HTR-8/SVneo (cell line): ENCODE measurements at places on chromosomes 11 and 22.

GRCh38 chr11:129455756-129456655 lies 80.4 kb downstream of the BARX2 start:
- DNase-seq, result no peak

GRCh38 chr22:28464127-28464526 lies 215.5 kb downstream of the TTC28 start:
- DNase-seq, result no peak

DNA sequence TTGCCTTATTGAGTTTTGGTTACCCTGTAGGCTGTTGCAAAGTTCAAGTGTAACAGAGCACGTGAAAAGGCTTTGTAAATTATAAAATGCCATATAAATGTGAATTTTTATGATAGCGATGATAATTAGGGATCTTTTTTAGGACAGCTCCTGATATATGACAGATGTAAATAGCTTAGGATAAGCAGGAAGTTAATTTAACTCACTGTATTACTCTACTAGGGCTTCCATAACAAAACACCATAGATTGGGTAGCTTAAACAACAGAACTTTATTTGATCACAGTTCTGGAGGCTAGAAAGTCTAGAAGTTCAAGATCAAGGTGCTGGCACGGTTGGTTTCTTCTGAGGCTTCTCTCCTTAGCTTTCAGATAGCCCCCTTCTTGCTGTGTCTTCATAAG lies 17.0 kb upstream of the PDE3B start:
- no peak for DNase-seq

DNA sequence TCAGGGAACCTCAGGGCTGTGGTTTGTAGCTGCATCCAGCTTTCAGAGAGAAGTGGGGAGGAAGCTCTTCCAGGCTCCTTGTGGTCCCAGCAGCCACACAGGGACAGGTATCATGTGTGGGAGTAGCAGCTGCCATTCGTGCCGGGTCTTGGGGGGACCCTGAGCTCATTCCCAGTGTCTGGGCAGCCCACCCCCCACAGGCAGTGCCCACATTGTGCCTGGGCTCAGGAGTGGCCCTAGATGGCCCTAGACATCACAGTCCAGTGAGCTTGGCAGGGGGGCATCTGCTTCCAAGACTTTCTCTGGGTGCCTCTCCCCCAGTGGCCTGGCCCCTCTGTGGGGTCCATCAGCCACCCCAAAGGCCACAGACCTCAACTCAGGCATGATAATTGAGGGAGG lies 619.7 kb downstream of the BRD1 start:
- no peak for DNase-seq

DNA sequence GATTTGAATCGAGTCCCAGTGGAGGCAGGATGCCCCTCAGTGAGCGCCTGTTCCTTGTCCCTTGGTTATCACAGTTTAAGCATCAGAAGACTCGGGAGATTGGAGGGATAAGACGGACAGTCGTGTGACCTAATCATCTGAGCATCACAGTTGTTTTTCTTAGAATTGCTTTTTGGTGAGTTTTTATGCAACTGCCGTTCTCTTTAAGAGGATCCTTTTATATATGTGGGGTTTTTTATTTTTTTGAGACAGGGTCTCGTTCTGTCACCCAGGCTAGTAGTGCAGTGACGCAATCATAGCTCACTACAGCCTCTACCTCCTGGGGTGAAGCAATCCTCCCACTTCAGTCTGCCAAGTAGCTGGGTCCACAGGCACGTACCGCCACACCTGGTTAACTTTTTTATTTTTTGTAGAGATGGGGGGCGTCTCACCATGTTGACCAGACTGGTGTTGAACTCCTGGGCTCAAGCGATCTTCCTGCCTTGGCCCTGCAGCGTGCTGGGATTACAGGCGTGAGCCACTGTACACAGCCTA lies 16.5 kb downstream of the NUP50 start:
- no peak for DNase-seq

- no peak for DNase-seq
These were observed 34.5 kb downstream of the GNB1L start for GRCh38 chr22:19819911-19820879.

- no peak for DNase-seq
These were observed 89.7 kb upstream of the SHANK2 start for GRCh38 chr11:71342116-71342515.

DNA sequence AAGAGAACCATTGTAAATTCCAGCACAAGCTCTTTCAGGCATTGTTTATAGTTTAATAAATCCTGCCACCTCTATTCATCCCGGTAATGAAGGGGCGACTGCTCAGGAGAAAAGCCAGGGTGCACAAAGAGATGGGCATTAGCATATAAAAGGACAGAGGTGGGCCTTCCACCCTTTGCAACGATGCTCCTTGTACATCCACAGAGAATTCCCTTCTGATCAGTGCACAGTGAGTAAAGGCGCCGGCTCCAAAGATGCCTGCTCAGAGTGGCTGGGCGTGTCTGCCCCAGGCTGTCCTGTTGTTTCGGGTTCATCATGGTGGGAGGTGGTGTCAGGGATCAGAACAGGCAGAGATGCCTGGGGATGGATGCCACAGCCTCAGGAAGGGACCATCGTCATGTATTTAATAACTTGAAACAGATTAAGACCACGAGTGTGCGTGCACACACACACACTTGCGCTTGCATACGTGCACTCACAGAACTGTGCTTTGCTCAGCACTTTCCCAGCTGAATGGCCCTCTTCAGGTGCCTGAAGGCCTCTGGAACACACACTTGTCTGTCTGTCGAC lies 305.0 kb downstream of the TBC1D22A start:
- DNase-seq, result no peak

DNA sequence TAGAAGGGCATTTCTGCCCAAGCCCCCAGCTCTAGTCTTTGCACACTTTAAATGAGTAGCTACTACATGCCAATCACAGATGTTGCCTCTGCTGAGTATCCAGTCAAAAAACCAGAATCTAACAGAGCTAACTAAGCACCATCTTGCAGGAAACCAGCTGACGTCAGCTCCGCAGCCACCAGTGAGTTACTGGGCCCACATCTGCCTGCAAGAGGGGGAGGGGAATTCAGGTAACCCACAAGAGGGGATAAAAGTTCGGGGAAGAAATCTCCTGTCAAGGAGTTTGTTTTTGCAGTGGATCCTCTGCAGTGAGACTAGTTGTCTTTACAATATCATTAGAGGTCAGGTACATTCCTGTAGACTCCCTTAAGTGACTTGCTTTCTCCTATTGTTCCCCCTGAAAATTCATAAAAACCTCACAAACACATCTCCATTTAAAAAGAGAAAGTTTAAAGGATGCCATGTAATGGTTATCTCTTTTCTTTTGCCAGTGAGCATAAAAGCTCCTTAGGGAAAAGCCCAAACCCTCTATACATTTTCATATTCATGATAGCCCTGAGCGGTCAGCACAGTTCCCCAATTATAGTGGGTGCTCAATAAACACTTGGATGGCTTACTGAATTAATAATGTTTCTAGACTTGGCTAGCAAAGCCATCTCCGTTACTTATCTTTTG lies 9.3 kb downstream of the CD44 start:
- no peak for DNase-seq

DNA sequence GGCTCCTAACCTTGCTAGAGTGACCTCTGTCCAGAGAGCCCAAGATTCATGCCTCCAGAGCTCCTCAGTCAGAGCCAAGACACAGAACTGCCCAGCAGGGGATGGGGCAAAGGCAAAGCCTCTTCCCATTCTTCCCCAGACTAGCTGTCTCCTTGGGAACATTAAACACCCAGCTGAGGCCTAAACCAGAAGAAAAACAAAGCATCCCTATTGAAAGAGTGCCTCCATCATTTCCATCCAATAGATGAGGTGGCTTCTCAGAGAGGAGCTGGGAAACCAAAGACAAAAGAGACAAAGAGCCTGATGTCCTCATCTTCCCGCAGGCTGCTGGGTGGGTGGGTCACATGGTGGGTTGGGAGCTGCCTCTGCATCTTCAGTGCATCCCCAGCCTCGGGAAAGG lies 37.4 kb downstream of the COMMD9 start:
- DNase-seq, result no peak

GRCh38 chr11:2576111-2576510 lies 123.7 kb downstream of the KCNQ1OT1 start:
- DNase-seq, result no peak

DNA sequence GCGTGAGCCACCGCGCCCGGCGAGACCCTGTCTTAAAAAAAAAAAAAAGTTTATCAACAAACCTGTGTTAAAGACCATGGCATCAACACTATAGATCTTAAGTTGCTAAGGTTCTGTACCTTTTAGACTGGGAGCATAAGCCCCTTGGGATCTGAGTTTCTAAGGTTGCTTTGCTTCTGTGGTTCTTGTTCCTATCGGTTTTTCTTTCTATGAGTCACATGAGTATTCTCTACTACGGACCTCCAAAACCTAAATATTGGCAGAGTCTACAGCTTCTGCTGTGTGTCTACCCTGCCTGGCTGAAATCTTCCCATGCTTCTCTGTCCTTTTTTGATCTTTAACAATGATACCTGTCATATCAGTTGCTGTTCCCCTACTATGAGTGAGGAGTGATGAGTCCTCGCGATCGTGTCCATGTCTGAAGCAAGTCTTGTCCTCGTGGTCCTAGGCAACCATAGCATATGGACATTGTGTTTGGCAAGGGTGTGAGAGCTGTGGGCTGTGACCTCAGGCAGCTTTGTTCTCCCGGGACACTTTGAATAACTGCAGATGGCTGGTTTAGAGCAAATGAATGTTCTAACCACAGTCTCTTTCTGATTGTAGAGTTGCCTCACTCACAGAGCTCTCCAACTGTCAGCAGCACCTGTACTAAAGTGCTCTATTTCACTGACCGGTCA lies 9.0 kb upstream of the DLAT start:
- no peak for DNase-seq

DNA sequence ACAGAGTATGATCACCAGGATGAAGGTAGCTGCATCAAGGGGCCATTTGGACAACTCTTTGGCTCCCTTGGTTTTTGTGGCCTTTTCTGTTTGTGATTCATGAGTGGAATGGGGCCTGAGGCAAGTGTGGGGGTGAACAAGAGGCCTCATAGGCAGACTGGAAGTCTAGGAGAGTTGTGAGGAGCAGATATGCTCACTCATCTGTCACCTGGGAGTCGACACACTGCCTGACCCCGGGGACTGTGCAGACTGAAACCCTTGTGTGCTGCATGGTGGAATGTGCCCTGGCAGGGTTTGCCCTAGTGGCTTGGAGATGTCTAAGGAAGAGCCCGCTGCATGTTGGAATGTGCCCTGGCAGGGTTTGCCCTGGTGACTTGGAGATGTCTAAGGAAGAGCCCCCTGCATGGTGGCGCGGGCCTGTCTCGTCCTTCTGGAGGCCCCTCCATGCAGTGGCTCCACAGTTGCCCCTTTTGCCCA lies 60.0 kb downstream of the MED15 start:
- no peak for DNase-seq

GRCh38 chr11:73315293-73316020 lies 7.4 kb downstream of the ARHGEF17 start:
- no peak for DNase-seq

- no peak for DNase-seq
These were observed 18.1 kb upstream of the MYH9 start for GRCh38 chr22:36405671-36406538.

DNA sequence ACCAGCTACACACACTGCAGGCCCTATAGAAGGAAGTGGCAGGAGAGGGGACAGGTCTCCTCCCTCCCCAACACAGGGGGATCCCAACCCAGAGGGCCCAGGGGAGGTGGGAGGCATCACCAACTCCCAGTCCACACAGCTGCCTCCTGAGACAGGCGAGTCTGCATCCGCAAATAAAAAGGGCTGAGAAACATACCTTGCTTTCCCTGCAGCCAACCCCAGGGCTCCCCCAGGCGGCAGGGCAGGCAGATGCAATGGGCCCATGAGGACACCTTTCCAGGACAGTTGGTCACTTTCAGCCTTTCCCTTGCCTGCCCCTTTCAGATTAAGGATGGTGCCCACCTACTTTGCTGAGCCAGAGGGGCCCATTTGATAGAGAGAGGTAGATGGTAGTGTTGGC lies 180.0 kb downstream of the BRD1 start:
- no peak for DNase-seq

DNA sequence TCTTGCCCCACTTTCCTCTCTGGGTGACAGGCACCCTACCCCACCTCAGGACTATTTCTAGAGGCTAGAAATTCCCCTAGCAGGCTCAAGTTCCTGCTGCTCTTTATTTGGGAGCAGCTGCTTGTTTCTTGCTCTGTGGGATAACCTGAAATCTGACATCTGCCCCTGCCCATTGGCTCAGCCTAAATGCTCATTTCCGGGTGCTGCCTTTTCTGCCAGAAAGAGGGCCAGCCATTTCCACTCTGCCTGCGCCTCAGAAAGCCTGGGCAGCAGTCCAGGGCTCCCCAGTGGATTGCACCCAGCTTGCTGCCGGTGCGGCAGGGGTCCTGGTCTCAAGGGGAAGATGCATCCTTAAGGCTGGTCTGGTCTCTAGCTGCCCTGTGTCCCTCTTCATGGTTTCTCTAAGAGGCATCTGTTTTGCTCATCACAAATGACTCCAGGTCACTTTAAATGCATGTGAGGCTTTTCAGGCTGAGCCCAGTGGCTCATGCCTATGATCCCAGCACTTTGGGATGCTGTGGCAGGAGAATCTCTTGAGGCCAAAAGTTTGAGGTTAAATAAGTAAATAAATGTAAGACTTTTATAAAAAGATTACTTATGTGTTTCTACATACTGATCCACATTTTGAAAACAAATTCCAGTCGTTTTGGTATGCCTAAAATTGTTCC lies 10.3 kb upstream of the PNPLA5 start:
- no peak for DNase-seq

- DNase-seq, result no peak
These were observed 152.9 kb upstream of the NAV2 start for GRCh38 chr11:19559746-19560145.

DNA sequence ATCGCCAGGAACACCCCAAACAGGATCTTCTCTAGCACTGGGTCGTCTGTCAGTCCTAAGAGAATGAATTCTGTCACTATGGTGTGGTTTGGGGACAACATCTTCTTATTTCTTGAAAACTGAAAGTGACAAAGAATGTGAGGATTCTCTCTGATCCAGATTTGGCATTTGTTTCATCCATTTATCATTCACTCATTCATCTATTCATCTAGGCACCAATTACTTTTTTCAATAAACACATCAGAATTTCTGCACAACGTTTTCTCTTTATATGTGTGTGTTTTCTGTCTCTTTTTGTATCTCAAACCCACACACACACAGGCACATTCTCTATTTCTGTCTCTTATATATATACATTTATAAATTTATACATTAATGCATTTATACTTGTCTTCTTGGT lies at the start of gene OR5M10:
TSS of gene OR5M10 (minus strand) at position 101 of the 400 bp plus-strand sequence. CDS start at position 101, 0 bp downstream.
- DNase-seq, result no peak

- DNase-seq, result no peak
These were observed 5.5 kb downstream of the C11orf91 start for GRCh38 chr11:33695051-33695566.

DNA sequence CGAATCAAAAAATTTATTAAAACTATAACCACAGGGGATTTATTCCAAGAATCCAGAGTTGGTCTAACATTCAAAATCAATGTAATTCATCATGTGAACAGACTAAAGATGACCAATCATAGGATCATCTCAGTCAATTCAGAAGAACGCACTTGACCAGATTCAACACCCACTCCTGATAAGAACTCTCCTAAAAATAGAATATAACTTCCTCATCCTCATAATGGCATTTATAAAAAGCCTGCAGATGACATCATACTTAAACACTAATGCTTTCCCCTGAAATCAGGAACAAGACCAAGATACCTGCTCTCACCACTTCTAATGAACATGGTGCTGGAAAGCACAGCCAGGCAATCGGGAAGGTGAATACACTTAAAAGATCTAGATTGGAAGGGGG lies 10.5 kb upstream of the MUC2 start:
- no peak for DNase-seq

GRCh38 chr11:43580735-43581369 lies 99.7 kb upstream of the HSD17B12 start:
- no peak for DNase-seq

GRCh38 chr11:35559949-35560348 lies 34.5 kb upstream of the PAMR1 start:
- no peak for DNase-seq
